ENCODE measurements at places on chromosomes 11 and 22. TPM values are rescaled to one million over a fixed set of nuclear protein-coding genes. Genes with fewer than 3 reads are reported as not detected.

ANGPTL5 gene
- not detected for total RNA-seq

OR5A1 gene
- total RNA-seq = not detected

GALR3 gene
- total RNA-seq = not detected

MUC5AC gene
- not detected for total RNA-seq

SLC35E4 gene
- 0.19 TPM for total RNA-seq

TRIM49 gene
- not detected for total RNA-seq

ZNF215 gene
- 0.25 TPM for total RNA-seq

MEI1 gene
- total RNA-seq = 1.0 TPM

CCDC89 gene
- 0.28 TPM for total RNA-seq

ZW10 gene
- total RNA-seq = 11.7 TPM

RAG2 gene
- 2.0 TPM for total RNA-seq

GRCh38 chr11:65382804-65383368 lies 440 bp upstream of the SLC25A45 start:
- no peaks in the 10 kb centered on the region for H3K27me3 ChIP-seq
- peaks cover 30% of the 10 kb centered on the region for H3K4me1 ChIP-seq
- no peaks in the 10 kb centered on the region for H3K36me3 ChIP-seq
- DNase-seq = no peak
- peak overlapping the region; percentile 98 for H3K27ac ChIP-seq

DNA sequence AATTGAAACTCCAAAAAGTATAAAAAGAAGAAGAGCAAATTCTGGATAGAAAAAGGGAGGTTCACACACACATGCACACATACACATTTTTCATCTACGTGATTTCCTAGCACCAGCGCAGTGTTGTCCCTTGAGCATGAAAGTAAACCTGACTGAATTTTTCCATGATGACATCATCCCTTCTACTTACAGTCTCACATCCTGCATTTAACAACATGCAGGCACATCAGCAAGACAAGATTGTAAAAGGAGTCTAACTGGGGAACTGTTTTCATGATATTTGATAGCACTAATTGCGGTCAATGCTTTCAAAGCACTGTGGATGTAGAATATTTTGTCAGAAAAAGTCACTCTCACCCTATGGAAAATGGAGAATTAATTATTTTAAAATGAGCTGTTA lies 36.6 kb downstream of the GAS2 start:
- DNase-seq = no peak
- H3K36me3 ChIP-seq = no peaks in the 10 kb centered on the region
- no peaks in the 10 kb centered on the region for H3K4me1 ChIP-seq
- H3K27ac ChIP-seq = no peak overlapping the region
- H3K4me3 ChIP-seq = no peak overlapping the region

- H3K4me3 ChIP-seq = no peak overlapping the region
- H3K36me3 ChIP-seq = peaks cover 2% of the 10 kb centered on the region
- H3K27ac ChIP-seq = no peak overlapping the region
- DNase-seq = no peak
- no peaks in the 10 kb centered on the region for H3K27me3 ChIP-seq
These were observed 325.1 kb upstream of the MPPED2 start for GRCh38 chr11:30911247-30911646.

DNA sequence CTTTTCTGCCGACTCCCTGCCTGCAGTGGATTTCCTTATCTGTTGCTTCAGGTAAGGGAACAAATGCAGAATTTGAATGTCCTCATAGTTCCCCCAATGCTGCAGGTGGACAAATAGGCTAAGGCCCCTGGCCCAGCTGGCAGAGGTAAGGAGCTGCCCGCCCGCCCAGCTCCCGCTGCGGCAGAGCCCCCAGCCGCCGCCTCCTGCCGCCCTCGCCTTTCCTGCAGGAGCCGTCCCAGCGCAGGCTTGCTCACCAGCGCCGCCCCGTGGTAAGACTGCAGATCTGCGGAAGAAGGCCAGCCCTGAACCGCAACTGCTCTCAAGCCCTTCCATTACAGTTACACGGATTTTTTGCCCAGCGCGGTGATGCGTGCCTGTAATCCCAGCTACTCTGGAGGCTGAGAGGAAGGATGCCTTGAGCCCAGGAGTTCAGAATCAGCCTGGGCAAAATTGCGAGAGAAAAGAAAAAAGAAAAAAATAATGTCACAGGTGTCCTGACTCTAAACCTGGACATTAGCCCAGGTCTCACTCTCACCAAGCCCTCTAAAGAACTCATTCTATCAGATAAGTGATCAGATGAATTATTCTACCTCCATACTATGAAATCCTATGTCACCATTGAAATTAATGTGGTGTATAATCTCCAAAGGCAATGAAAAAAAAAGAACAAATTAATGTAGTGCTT lies 51.2 kb upstream of the EMID1 start:
- H3K4me1 ChIP-seq = no peaks in the 10 kb centered on the region
- DNase-seq = peak; percentile 85
- H3K36me3 ChIP-seq = no peaks in the 10 kb centered on the region
- H3K27me3 ChIP-seq = no peaks in the 10 kb centered on the region

DNA sequence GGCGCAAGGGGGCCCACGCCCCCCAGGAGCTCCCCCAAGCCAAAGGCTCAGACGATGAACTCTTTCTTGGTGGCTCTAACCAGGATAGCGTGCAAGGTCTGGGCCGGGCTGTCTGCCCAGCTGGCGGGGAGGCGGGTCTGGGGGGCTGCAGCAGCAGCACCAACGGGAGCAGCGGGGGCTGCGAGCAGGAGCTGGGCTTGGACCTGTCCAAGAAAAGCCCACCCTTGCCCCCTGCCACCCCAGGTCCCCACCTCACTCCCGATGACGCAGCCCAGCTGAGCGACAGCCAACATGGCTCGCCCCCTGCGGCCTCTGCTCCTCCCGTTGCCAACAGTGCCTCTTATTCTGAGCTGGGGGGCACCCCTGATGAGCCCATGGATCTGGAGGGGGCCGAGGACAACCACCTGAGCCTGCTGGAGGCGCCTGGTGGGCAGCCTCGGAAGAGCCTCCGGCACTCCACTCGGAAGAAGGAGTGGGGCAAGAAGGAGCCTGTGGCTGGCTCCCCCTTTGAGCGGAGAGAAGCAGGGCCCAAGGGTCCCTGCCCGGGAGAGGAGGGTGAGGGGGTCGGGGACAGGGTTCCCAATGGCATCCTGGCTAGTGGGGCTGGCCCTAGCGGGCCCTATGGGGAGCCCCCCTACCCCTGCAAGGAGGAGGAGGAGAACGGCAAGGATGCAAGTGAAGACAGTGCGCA lies 21.6 kb upstream of the TMEM191C start:
- H3K36me3 ChIP-seq = peaks cover 14% of the 10 kb centered on the region
- H3K27ac ChIP-seq = no peak overlapping the region
- no peaks in the 10 kb centered on the region for H3K27me3 ChIP-seq
- no peak overlapping the region for H3K4me3 ChIP-seq
- no peak for DNase-seq

DNA sequence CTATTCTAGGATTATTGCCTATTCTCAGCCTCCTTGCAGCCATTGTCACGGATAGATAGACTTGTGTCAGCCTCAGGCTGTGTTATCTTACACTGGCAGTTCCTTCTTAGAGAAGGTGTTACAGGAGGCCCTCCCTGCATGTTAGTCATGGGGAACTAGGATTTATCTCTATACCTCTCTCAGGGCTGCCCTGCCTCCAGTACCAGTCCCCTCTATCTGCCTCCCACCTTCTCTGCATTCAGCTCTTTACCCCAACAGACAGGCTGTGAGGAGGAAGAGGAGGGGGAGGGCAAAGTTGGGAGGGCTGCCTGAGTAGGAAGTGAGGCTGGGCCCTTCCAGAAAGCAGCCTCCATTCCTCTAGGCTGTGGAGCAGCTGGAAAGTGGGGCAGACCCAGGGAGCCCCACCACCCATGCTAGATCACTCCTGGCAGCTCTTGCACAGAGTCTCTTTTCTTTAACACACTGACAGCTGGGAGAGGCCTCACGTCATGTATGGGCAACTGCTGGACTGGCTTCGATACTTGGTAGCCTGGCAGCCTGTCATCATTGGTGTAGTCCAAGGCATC lies 2.9 kb upstream of the IL18BP start:
- DNase-seq = no peak
- H3K27me3 ChIP-seq = no peaks in the 10 kb centered on the region
- H3K4me1 ChIP-seq = peaks cover 4% of the 10 kb centered on the region

GRCh38 chr11:15119826-15120225 lies 5.1 kb downstream of the INSC start:
- H3K36me3 ChIP-seq = no peaks in the 10 kb centered on the region
- no peaks in the 10 kb centered on the region for H3K4me1 ChIP-seq
- no peak overlapping the region for H3K27ac ChIP-seq
- no peaks in the 10 kb centered on the region for H3K27me3 ChIP-seq
- DNase-seq = no peak
- no peak overlapping the region for H3K4me3 ChIP-seq

DNA sequence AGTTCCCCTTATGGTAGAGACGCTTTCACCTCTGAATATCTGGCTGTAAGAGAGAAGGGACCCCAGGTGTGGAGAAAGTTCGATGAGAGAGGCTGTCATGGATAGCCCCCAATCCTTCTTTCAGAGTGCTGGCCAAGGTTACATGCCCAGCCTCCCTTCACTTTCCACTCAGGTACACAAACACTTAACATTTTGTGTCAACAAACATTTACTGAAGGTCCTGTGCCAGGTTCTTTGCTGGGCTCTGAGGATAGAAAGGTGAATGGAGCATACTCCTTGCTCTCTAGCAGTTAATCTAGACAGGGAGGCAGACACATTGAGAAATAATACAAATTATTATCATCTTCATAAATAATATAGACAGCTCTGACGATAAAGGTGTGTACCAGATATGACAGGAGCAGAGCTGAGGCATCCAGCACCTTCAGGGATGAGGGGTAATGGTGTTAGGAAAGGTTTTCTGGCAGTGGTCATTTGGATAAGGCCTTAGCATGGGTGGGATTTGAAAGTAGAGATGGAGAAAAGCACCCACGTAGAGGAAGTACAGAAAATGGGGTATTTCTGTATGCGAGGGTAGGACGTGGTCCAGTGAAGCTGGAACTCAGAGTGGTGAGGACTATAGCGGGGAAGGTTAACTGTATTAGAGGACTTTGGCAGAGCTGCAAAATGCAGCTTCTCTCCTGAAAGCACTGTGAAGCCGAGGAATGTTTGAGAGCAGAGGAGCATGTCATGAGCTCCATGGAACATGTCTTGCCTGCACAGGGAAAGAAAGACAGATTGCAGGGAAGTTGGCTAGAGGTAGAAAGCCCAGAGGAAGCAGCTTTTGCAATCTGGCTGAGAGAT lies 19.6 kb downstream of the PPFIBP2 start:
- no peaks in the 10 kb centered on the region for H3K27me3 ChIP-seq
- H3K4me1 ChIP-seq = peaks cover 24% of the 10 kb centered on the region
- no peak overlapping the region for H3K4me3 ChIP-seq
- no peak for DNase-seq
- H3K36me3 ChIP-seq = no peaks in the 10 kb centered on the region
- H3K27ac ChIP-seq = peak overlapping the region; percentile 52

GRCh38 chr11:124090996-124091395 lies 24.3 kb upstream of the VWA5A start:
- H3K4me3 ChIP-seq = no peak overlapping the region
- H3K27ac ChIP-seq = no peak overlapping the region
- no peaks in the 10 kb centered on the region for H3K36me3 ChIP-seq
- DNase-seq = no peak
- peaks cover 2% of the 10 kb centered on the region for H3K27me3 ChIP-seq

DNA sequence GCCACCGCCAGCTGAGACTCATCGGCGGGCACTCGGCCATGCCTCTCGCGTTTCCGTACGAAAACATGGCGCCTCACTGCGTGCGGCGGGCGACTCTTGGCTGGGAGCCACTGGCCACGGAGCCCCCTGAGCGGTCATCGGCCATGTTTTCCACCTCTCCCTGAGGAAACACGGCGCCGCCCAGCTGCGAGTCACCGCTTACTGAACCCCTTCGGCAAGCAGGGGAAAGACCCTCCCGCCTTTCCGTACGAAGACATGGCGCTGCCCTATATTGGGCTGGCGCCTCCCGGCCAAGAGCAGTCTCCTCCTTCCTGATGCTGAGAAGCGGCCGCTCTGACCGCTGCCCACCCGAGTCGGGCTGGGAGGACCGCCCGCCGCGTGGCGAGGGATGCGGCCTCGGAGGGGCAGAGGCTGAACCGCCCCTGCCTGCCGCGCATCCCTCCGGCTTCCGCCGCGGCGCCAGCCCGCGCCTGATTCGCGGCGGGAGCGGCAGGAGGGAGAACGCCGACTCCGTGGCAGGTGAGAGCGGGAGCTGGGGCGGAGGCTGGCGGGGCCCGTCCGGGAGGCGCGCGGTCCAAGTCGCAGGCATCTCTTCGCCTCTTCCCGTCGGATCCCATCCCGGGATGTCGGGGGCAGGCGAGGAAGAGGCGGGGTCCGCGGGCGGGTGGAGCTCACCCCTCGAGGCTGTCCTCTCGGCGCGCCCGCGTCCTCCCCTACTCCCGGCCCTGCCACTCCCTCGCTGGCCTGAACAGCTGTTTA lies at the start of gene TCP11L1:
Gene TCP11L1 (plus strand): TSS at position 299 of the 759 bp plus-strand sequence. CDS start 4,202 bp downstream, outside the sequence.
- H3K27me3 ChIP-seq = no peaks in the 10 kb centered on the region
- DNase-seq = peak; percentile 90
- peak within 1 kb of the TSS; percentile 99 for H3K27ac ChIP-seq
- peaks cover 3% of the 10 kb centered on the region for H3K36me3 ChIP-seq

- H3K27me3 ChIP-seq = no peaks in the 10 kb centered on the region
- no peaks in the 10 kb centered on the region for H3K36me3 ChIP-seq
- no peak overlapping the region for H3K27ac ChIP-seq
- DNase-seq = no peak
These were observed 76.5 kb downstream of the PACSIN2 start for GRCh38 chr22:42938449-42938848.

DNA sequence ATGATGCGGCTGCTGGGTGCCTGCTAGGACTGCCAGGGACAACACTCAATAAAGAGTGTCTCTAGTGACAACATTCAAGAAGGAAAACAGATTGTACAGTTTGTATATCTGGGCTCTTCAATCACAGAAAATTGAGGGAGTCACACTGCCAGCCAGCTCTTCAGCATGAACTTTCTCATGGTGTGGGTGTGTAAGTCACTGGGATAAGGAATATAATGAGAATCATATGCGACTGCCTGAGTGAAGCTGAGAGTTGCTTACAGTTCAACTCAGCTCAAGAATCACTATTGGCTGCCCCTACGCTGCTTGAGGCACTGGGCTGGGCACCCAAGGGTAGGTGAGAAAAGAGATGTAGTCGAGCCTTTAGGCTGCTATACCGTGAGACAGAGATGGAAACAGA lies 328.1 kb upstream of the PITPNB start:
- no peaks in the 10 kb centered on the region for H3K4me1 ChIP-seq
- no peak for DNase-seq
- H3K27me3 ChIP-seq = no peaks in the 10 kb centered on the region
- no peak overlapping the region for H3K27ac ChIP-seq

GRCh38 chr22:32411402-32411801 lies 645 bp downstream of the RTCB start:
- H3K4me3 ChIP-seq = peak overlapping the region; percentile 89
- H3K36me3 ChIP-seq = peaks cover 18% of the 10 kb centered on the region
- no peaks in the 10 kb centered on the region for H3K27me3 ChIP-seq

DNA sequence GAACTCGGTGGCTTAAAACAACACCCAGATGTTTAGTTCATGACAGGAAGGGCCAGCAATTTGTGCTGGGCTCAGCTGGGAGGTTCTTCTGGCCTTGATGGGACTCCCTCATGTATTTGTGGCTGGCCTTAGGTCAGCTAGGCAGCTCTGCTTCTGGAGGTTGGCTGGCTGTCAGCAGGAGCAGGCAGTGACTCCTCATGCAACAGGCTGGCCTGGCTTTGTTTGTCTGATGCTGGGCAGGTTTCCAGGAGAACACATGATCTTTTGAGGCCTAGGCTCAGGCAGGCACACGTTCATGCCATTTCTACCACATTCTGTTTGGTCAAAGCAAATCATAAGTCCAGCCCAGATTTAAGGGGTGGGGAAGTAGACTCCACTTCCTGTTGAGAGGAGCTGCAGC lies 571.2 kb downstream of the TBC1D22A start:
- H3K4me1 ChIP-seq = no peaks in the 10 kb centered on the region
- H3K27me3 ChIP-seq = no peaks in the 10 kb centered on the region
- no peak for DNase-seq
- no peaks in the 10 kb centered on the region for H3K36me3 ChIP-seq
